ENCODE measurements at places on chromosomes 3 and 15.

DNA sequence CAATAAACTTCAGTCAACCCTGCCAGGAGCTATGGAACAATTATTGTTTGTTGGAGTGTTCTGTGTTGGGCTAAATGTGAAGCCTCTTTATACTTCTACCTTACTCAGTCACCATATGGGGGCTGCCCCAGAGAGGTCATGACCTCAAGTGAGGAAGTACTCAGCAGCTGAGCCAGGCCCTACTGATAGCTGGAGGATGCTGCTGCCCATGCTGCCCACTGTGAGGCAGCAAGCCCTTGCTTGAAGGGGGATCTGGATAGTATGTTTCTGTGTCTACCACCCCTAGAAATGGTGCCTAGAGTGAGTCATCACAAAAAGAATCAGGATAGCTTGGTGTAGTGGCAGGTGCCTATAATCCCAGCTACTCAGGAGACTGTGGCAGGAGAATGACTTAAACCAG lies 4.5 kb upstream of the RPL24 start:
- DNase-seq: no peak

- no peak for DNase-seq
Measured at GRCh38 chr3:187211532-187212195, 14.4 kb downstream of the RTP1 start.

DNA sequence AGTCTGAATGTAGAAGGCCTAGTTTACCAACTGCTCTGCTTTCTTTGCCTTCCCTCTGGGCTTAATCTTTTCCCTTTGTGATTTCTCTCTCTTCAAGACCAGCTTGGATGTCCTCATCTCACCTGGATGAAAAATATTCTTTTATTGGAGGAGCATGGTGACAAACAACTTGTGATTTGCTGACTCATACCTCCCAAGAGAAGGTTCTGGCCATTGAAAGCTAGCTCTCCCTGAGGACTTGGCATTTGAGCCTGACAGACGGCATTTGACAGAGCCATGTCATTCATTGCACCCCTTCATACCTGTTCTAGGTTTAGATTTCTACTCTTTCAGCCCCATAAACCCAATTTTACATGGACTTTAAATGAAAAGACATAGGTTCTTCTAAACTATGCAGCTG lies 33.3 kb downstream of the ATG7 start:
- no peak for DNase-seq

DNA sequence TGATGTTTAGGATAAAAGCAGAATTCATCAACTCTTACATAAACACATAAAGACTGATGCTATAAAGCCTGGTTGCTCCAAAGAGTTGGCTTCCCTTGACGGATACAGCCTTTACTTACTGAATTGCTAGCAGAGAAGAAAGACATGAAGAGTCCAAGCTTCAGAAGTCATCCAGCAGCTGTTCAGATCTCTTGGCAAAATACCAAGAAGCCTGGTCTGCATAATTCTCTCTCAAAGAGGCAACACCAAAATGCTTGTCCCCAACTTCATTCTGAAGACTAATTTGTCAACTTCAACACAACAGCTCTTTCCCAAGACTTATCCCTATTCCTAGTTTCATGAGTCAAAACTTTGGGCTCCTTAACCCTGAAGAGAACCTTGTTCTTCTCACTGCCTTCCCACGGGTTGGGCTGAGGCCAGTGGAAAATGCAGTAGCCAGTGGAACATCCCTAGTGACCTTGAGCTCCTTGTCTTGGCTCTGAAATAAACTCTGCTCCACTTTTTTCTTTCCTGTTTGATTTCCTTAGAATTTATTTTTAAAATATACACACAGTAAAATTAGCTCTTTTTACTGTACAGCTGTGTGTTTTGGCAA lies 119.2 kb upstream of the THBS1 start:
- no peak for DNase-seq

DNA sequence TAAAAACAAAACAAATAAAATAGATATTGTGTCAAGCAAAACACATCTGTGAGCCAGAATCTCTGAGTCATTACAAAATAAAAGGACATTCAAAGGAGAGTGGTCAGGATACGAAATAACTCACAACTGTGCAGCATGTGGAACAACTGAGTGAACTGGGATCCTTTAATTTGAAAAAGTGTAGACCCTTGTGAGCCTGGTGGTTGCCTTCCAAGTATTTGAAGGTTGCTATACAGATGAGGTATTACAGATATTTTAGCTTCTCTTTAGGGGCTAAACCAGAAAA lies 26.7 kb downstream of the KCNMB2 start:
- DNase-seq: no peak

DNA sequence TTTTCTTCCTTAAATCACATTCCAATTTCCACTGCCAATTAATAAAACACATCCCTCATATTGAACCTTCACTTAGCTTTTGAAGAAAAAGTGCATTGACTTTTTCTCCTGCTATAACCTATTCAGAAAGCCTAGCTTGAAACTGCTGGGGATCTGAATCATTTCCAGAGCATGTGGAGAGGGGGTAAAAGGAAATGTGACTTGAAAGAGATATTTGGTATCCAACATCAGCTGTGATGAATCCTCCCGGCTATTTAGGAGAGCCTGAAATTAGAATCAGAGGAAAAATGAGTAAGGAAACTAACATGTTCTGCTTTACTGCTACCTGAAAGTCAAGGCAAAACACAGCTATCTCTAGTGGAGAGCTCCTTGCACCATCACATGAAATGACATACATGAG lies 2.6 kb upstream of the GNB5 start:
- DNase-seq: no peak

DNA sequence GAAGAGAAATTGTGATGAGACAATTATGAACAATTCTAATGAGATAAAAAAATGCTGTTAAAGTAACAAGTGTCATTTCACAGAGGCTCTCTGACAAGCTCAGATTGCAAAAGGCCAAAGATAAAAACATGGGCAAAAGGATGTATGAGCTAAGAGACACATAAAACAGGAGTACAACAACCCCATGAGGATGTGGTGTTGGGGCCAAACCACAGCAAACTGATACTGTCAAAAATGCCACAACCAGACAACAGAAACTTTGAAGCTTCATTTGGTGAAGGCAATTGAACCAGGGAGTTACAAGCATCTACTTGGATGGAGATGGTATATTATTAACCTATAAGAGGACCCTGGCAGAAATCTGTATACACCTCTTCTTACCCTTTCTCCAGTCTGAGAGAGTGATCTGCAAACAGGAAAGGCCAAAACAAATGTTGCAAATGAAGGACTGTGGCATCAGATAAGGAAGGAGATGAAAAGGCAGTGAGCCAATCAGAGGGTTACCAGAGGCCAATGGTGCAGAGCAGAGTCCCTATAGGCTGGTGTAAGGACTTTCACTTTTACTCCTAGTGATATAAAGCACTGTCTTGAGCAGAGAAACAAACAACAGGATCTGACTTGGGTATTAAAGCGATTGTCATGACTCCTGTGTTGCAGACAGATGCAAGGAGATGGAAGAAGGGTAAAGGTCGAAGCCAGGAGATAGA lies 659.0 kb downstream of the NTRK3 start:
- no peak for DNase-seq

DNA sequence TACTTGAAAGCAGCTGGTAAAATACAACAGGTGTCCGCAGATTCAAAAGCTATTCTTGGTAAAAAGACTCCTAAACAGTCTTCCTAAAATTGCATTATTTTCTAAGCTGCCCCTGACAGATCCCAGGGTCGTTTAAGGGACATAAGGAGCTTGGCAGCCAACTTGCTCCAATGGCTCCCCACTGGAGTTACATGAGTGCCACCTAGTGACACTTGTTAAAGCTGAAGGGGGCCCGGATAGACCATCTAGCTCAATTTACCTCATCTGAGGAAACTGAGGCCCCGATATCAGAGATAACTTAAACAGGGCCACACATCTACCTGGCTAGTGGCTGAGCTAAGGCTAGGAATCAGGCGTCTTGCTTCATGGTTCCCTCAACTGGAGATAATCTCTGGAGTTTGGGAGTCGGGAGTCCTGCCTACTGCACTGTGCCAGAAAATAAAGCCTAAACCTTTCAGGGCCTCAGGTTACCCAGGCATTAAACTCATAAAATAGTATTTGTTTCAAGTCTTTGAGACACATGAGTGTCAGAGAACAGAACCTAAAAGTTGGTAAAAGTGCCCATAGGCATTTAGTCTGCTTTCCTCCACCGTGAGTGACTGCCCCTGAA lies 6.5 kb upstream of the TBC1D23 start:
- DNase-seq: no peak

GRCh38 chr15:93068581-93069199 lies 20.3 kb downstream of the RGMA start:
- no peak for DNase-seq

DNA sequence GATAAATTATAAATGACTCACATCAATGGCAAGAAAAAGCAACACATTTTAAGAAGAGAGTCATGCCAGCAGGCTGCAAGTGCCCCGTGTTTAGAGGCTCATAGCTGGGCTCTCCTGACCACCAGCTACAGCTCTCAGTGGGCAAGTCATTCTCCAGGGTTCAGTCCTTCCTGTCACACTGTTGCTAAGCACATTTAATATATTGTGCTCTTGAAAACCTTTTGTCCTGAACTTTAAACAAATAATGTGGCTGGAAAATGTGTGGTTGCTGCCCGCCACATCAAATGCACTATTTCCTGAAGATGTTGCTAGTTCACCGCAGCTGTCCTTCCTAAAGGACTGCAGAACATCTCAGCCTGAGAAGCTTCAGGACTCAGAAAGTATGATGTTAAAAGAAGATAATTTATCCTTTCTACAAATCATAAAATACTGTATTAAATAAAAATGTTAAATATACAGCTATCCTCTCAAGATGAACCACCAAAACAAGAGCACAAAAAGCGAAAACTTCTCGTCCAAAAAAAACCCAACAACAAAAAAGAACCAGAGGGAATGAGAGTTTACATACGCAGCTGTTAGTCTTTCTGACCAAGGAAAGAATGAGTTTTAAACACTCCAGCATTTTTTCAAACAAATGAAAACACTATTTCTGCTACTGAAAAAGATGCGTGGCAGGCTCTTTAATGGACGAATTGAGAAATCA lies 951 bp downstream of the TARS3 start:
- no peak for DNase-seq
